ENCODE measurements at places on chromosomes 4 and X.

- DNase-seq = no peak
These were observed 157.1 kb upstream of the CLNK start for GRCh38 chr4:10841697-10842096.

GRCh38 chr4:13750594-13750993 is 123.1 kb upstream of the BOD1L1 start:
- no peak for DNase-seq

DNA sequence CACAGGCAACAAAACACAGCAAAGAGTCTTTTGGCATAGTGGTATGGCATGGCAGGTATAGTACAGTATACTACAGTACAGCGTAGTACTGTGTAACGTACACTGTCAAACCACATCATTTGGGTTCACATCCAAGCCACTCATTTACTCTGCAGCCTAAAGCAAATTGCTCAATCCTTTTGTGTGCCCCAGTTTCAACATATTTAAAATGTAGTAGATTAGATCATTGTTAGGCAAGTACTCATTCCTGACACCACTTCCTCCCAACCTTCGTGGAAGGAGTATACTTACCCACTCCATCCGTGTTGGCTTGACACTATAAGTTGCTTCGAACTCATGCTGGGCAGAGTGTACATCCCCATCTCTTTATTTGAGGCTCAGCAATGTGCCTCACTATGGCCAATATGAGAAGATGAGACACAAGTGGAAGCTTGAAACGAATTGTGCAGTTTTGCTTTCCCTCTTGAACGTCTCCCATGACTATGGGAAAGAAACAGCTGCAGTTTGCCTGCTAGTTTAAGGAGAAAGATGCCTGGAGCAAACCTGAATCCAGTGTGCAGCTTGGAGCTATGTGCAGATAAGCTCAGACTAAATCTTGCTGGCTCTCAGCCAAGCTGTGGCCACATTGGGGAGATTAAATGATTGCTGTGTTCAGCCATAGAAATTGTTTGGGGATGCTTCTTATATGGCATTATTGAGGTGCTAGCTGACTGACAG is 85.7 kb upstream of the TBL1X start:
- DNase-seq = no peak

- DNase-seq = no peak
These were observed 178.7 kb downstream of the CHIC2 start for GRCh38 chr4:53885668-53886067.

DNA sequence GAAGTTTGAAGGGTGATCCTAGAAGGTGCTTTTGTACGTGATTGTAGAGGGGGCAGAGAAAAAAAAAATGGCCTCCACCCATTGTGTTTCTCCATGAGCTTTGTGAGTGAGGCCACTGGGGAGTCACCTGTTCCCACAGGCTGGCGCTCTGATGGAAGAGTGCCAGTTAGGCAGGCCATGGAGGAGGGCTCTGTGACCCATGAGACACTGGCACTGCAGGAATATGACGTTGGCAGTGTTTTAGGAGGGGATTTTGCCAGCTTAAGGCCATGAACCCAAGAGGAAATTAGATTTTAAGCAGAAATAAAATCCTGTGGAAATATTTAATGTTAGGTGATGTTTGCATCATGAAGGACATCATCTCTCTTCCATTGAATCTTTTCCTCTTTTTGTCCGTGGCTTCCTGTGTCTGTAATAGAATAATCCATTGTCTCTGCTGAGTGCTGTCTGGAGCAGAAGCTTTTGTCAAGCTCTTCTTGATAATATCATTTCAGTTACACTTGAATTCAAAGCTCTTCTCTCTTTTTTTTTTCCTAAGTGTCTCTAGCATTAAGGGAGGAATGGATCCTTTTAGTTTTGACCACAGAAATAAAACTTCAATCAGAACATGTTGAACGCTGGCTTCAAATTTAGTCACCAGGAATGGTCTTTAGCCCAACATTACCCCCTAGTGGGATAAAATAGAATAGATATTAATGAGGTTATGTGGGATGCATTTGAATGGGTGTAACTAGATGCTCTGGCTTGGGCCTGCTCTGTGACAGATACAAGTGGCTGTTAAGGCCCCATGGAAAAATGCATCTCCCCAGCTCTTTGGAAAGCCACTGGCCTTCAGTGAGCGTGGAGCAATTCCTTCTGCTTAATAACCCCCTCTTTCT is 41.0 kb upstream of the UCP1 start:
- DNase-seq = no peak

DNA sequence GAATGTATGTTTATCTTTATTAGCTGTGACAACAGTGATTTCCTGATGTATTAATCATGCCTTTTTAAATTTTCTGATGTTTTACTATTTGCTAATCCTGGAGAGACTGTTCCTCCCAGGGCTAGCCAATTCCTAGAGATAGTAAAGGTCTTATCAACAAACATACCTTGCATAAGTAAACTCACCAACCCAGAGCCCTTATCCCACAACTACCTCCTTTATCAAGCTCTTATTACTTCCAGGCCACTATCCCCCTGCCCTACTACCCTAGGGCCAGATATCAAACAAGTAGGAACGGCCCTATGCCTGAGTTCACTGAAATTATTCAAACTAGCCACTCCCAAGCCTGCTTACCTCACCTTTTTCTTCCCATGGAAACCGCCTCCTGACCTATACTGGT is 58.2 kb upstream of the NPNT start:
- no peak for DNase-seq

DNA sequence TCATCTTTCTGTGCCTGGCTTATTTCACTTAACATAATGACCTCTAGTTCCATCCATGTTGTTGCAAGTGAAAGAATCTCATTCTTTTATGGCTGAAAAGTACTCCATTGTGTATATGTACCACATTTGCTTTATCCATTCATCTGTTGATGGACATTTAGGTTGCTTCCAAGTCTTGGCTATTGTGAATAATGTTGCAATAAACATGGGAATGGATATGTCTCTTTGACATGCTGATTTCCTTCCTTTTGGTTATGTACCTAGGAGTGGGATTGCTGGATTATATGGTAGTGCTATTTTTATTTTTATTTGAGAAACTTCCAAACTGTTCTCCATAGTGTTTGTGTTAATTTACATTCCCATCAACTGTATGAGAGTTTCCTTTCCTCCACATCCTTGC is 71.2 kb downstream of the TACR3 start:
- DNase-seq = no peak

DNA sequence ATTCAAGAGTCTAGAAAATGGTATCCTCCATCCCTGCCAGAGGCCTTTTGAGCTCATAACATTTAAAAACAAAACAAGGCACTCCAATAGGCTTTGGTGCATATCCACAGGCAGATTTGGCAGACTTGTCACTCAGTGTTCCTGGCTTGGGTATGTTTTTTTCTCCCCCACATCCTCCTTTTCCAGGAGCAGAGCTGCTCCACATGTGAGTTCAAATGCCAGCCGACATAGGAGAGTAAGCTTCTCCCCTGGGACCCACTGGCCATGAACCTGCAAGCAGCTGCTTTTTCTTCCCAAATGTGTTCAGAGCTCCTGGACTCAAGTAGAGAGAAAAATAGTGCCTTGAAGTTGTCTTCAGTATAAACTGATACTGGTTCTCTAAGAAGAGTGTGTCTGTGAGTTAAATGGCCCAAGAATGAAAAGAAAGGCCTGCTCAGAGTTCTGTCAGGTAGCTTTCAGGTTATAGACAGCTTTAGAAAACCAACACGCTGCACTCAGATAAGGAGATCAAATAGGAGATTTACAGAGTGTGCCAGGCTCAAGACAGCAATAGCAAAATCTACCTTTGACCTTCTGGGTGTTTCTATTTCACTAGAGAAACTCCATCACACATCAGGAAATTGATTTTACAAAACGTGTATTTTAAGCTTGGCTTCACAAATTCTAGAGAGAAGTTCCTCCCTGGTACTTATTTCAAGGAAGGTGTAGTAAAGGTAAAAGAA is 162.5 kb upstream of the GALNT7 start:
- no peak for DNase-seq

- DNase-seq = no peak
These were observed 82.8 kb upstream of the BOD1L1 start for GRCh38 chr4:13710246-13710885.

- DNase-seq = no peak
These were observed 104.8 kb upstream of the ENPP6 start for GRCh38 chr4:184322328-184323025.

GRCh38 chr4:2250357-2251072 is 8.6 kb upstream of the HAUS3 start:
- no peak for DNase-seq

- no peak for DNase-seq
These were observed 7.3 kb upstream of the DTHD1 start for GRCh38 chr4:36274158-36274557.

DNA sequence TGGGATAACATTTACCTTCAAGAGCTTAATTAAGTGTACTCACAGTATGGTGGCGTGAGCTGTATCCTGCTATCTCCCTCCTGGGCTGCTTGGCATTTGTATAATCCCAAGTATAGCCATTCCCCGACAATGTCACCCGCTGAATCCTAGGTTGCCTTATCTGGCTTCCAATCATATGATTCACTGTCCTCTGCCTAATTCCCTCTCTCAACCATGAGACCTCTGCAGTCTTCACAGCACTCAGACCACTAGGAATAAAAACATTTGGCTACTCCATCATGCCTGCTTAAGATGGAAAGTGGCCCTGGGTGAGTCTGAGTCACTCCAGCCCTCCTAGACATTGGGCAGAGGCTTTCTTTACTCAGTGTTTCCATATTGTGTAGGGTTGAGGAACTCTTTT is 28.9 kb upstream of the WDFY3 start:
- DNase-seq = no peak

- no peak for DNase-seq
These were observed 63.0 kb upstream of the MXD4 start for GRCh38 chr4:2324891-2325290.

GRCh38 chrX:54945224-54945623 is 24.6 kb downstream of the TRO start:
- DNase-seq = no peak

GRCh38 chr4:32798471-32799159 is 2078.4 kb downstream of the PCDH7 start:
- no peak for DNase-seq

DNA sequence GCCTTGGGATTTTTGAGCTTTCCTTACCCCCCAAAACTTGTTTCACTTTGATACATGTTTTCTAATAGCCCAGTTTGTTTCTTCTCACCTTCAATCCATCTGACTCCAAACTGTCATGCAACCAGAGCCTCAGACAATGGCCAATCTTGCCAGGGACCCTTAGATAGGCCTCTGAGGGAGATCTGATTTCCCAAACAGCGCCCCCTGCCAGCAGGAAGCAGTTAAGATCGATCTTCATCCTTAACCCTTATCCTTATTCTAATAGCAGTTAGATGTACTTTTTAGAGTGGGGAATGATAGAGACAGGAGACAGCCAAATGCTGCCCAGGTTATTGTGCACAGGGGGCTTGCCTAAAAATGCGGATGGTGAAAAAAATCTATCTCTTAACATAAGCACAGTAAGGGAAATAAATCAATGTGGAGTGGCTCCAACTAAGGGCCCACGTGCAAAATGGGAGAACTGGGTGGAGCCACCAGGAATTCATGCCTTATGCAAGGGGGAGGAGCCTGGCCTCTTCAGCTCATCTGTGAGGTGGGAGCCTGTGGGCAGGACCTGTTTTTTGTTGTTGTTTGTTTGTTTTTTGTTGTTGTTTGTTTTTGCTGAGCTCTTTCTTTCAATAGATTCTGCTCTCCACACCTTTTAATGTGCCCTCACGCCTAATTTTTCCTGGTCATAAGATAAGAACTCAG is 833.6 kb upstream of the AGA start:
- DNase-seq = no peak

- no peak for DNase-seq
These were observed 2092.4 kb upstream of the TENM3 start for GRCh38 chr4:180150818-180151217.

- no peak for DNase-seq
These were observed 35.5 kb upstream of the UGT2B7 start for GRCh38 chr4:69060651-69061308.

GRCh38 chr4:154183264-154183663 is 308.3 kb downstream of the DCHS2 start:
- no peak for DNase-seq

DNA sequence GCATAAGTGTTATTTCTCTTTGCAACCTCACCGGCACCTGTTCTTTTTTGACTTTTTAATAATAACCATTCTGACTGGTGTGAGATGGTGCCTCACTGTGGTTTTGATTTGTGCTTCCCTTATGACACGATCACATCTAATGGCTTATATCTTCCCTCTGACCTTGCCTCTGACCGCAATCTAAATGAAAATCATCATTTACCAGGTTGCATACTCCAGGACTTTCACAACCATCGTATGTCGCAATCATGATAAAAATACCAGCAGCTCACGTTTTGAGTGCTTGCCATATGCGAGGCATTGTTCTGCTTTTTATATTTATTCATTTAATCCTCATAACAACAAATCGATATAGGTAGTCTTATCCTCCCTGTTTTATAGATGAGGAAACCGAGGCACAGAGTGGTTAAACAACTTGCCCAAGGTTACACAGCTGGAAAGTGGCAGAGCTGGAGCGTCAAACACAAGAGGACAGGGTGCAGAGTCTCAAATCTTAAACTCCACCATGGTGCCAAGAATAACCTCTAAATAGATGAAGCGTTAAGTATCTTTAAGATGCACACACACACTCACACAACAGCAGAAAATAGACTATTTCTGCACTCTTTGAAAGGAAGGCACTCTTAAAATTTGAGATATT is 102.2 kb downstream of the SEL1L3 start:
- no peak for DNase-seq

GRCh38 chrX:87525771-87526229 is 8.2 kb downstream of the KLHL4 start:
- DNase-seq = no peak

DNA sequence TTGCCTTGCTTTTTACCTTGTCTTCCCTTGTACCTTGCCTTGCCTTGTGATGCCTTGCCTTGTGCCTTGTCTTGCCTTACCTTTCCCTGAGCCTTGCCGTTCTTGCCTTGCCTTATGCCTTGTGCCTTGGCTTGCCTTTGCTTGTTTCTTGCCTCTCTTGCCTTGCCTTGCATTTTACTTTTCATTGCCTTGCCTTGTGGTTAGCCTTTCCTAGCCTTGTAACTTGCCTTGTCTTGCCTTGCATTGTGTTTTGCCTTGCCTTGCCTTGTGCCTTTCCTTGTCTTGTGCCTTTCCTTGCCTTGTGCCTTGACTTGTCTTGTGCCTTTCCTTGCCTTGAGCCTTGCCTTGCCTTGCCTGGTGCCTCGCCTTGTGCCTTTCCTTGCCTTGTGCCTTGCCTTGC is 84.6 kb downstream of the TAB3 start:
- DNase-seq = no peak

- no peak for DNase-seq
These were observed 320.5 kb upstream of the TET2 start for GRCh38 chr4:104826171-104826570.

DNA sequence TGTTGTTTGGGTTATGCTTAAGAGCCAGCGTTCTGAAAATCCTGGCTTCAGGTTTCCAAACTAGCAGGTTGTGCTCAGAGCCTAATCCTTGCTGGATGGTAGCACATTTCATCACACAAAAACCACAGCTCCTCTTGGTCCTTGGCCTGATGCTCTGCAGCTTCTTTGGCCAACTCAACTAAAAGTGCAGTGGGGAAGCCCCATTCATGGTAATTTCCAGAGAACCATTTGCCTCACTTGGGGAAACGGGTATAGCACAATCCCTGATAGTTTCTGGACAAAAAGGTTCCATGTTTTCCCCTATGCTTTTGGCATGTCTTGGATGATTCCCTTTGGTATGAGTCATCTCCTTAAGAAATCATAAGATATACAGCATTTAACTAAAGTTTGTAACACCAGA is 78.7 kb downstream of the SYNPO2 start:
- DNase-seq = no peak

- no peak for DNase-seq
These were observed 62.6 kb downstream of the PDGFC start for GRCh38 chr4:156909010-156909409.

- DNase-seq = no peak
These were observed 687.9 kb downstream of the ARAP2 start for GRCh38 chr4:35556387-35556786.
